ENCODE measurements at places on chromosomes 12 and 14. TPM values are rescaled to one million over a fixed set of nuclear protein-coding genes. Genes with fewer than 3 reads are reported as not detected.

Gene SLC25A21
- 0.75 TPM for total RNA-seq

Gene EFS
- 0.54 TPM for total RNA-seq

DNA sequence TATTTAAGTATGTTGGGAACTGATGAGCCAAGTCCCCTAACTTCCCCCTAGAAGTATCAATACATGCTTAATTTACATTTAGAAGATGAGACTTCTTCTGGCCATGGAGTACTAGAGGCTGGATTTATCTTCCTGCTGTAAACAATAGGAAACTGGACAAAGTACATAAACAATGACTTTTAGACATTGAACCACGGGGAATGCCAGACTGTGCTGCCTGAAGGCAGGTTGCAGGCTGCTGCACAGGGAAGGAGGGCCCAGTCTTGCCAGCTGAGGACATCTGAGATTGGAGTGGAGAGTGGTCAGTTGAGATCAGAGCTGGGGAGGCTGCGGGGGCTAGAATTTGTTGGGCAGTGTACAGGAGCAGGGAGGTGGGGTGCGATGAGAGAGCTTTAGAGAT lies 24.5 kb upstream of the ISM2 start:
- no peaks in the 10 kb centered on the region for H3K4me1 ChIP-seq
- H3K36me3 ChIP-seq, result no peaks in the 10 kb centered on the region
- no peaks in the 10 kb centered on the region for H3K27me3 ChIP-seq

GRCh38 chr12:113299619-113300237 lies 35.2 kb downstream of the SLC8B1 start:
- no peaks in the 10 kb centered on the region for H3K36me3 ChIP-seq
- no peaks in the 10 kb centered on the region for H3K4me1 ChIP-seq
- no peaks in the 10 kb centered on the region for H3K27me3 ChIP-seq
- no peak overlapping the region for H3K4me3 ChIP-seq

DNA sequence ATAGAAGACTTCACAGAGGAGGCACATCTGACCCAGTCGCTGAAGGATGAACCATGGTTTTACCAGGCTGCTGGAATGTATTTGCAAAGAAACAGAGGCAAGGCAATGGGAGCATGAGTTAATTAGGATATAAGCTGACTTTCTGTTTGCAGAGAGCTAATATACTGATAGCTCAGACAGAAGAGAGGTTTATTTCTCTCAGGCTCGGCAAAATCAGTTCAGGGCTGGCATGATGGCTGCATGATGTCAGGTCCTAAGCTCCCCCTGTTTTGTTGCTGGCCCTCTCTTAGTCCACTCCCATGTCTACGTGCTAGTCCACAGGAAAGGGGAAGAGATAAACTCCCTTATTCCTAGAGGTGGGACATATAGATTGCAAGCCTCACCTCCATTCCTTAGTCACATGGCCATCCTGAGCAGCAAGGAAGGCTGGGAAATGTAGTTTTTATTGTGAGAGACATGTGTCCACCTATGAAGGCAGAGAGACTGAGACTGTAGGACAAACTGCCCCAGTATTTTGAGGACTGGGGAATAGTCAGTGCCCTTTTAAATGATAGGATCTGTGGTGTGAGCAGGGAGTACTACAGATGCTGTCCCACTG lies 224.5 kb downstream of the VRK1 start:
- no peak overlapping the region for H3K27ac ChIP-seq
- H3K27me3 ChIP-seq, result no peaks in the 10 kb centered on the region
- H3K36me3 ChIP-seq, result no peaks in the 10 kb centered on the region
- no peak overlapping the region for H3K4me3 ChIP-seq

- H3K36me3 ChIP-seq, result no peaks in the 10 kb centered on the region
- no peak overlapping the region for H3K4me3 ChIP-seq
- no peaks in the 10 kb centered on the region for H3K4me1 ChIP-seq
- no peaks in the 10 kb centered on the region for H3K27me3 ChIP-seq
- no peak for DNase-seq
Observed at GRCh38 chr12:116898669-116899068, 12.1 kb upstream of the FBXW8 start.

Measured in pancreas (tissue), 10 donors.